ENCODE measurements at places on chromosomes 5 and 9.

DNA sequence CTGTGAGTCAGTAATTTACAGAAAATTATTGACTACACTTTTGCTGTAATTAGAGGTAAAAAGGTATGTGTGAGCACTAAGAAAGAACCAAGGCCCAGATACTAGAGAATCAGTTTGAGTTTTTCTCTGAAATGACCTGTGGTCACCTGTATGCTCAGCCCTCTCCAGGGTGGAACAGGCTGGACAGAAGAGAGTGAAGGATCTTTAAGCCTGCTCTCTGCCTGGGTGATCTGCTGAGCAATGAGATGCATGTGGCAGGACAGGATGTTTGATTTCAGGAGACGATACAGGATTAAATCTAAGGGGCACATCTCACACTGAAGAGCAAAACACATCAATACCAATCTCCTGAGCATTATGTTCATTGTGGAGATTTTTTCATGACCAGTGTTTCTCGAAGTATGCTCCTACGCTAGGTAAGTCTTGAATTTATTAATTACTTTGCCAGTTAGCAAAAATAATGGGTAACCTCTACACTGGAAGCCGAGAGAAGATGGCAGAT is 25.5 kb downstream of the HMGCR start:
- no peak for DNase-seq

DNA sequence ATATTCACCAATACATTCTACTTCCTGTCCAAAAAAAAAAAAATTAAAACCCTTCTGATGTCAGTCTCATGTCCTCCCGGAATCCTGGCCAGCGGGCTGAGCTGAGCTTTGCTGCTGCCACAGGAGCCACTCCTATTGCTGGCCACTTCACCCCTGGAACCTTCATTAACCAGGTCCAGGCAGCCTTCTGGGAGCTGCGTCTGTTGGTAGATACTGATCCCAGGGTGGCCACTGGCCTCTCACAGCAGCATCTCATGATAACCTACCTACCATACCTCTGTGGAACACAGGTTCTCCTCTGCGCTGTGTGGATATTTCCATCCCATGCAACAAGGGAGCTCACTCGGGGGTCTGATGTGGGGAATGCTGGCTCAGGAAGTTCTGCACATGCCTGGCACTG is 21.0 kb upstream of the NPM1 start:
- DNase-seq: no peak

- no peak for DNase-seq
These were observed 105.7 kb upstream of the HAND1 start for GRCh38 chr5:154583671-154584177.

DNA sequence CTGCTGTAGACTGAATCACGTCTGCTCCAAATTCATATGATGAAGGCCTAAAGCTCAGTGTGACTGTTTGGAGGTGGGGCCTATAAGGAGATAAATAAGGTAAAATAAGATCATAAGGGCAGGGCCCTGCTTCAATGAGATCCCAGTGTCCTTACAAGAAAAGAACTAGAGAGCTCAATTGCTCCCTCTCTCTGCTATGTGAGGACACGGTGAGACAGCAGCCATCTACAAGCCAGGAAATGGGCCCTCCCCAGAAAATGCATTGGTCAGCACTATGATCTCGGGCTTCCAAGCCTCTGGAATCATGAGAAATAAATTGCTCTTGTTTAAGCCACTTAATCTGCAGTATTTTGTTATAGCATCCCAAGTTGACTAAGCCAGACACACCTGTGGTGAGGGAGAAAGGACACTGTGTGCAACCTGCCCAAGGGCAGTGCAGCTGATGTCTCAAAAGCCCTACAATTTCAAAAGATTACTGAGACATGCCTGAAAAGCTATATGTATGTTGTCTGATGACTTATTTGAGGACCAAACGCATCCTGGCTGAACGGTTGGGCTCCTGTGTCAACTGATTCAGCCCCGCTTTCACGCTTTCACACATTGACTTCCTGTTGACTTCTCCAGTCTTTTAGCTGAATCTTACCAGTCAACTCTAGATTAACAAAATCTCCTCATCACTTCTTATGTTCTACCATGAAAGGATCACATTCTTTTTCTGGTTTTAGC is 13.2 kb downstream of the GZMK start:
- DNase-seq: no peak

DNA sequence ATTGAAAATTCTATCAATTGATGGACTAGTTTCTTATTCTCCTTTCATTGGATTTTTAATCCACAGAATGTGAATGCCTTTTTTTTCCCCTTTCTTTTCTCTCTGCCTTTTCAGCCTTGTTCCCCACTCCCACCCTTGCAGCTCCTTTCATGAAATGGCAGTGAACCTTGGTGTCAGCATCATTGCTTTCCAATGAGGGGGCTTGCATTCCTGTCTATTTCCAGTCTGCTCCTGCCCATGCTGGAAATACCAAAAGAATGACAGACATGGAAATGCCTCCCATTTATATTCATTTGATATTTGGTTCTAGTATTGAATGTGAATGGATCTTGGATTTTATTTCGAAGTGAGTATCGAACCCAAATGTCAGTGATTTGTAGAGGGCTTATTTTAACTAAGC is 162.7 kb upstream of the SGCD start:
- no peak for DNase-seq

- peak; percentile 48 for DNase-seq
These were observed 811.0 kb upstream of the GRAMD2B start for GRCh38 chr5:125612181-125612721.

DNA sequence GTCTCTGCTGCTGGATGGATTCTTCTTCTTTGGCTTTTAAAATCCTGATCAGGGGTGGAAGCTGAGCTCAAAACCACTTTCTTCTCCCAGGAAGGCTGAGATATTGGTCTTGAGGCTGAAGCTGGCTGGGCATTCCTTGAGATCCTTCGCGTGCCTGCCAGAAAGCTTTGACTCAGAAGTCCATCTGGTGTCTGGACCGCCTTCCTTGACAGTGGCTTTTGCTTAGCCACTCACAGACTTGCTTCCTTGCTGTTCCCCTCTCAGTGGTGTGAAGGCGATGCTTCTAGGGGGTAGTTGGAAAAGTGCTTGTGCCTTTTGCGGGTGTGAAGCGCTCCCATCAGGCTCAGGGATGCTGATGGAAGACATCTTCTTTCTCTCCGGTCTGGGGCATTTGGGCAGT is 45.9 kb downstream of the RGS3 start:
- no peak for DNase-seq

DNA sequence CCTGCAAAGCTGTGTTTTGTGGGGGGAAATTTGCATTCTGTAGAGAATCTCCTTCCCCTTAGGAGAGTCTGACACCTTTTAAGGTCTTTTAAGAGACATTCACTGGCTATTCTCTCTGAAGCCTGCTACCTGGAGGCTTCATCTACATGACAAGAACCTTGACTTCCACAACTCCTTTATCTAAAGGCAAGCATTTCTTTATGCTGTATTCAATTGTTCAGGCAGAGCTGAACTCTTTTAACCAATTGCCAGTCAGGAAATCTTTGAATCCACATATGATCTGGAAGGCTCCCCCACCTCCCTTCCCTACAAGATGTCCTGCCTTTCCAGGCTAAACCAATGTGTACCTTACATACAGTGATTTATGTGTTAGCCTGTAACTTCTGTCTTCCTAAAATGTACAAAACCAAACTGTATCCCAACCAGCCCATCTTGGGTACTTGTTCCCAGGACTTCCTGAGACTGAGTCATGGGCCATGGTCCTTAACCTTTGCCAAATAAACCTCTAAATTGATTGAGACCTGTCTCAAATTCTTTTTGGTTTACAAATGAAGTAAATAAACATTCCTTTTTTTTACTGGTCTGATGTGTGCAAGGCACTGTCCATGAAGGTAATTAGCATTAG is 9.9 kb downstream of the C9orf85 start:
- no peak for DNase-seq

DNA sequence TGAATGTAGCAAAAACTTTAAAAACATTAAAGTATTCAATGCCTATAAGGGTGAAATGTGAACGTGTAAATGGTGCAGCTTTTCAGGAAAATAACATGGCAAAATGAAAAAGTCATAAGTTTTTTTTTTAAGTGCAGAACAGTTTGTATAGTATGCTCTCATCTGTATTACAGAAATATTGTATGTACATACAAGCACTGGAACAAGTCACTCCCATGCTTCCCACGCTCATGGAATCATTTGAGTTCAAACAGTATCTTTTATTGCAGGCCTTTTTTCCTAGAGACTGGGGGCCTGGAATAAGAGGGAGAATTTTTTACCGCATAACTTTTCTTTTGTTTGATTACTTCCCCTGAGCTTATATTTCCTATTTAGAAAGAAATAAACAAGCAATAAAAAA is 94.1 kb downstream of the SSBP2 start:
- no peak for DNase-seq

- DNase-seq: no peak
These were observed 130.0 kb downstream of the LIFR start for GRCh38 chr5:38426490-38426889.

- DNase-seq: no peak
These were observed 220.2 kb downstream of the DMAC1 start for GRCh38 chr9:7579351-7579750.

DNA sequence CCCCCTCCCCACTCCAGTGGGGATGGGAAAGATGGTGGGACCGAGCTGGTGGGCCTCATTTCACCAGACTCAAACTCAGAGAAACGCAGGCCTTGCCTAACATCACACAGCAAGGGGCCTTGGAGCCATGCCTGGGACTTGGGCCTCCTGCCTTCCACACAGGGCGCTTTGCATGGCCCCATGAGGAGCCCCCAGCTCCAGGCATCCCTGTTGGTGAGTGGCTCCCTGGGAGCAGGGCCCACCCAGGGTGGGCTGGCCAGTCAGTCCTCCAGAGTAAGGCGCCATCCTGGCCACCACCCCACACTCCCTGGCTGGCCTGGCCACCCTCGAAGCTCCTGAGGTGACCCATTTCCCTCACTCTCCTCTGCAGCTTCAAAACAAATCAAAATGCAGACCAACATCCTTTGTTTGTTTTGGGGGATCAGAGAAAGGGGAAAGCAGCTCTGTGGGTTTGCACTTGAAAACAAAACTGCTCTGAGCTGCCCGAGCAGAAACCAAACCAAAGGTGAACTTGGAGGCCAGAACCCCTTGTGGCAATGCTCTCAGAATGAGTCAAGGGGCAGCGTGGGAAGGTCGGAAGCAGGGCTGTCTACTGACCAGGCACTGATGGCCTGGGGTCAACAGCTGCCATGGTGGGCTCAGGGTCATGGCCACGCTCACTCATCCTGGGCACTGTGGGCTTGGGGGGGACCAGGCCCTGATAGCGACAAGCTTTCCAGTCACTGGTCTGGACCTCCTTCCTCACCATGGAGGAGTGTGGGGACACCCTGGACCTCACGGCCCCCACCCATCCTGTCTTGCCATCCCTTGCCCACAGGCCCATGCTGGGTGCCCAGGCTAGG is 37.0 kb upstream of the VDAC1 start:
- no peak for DNase-seq

All from NCI-H1105 (cell line).